ENCODE measurements at places on chromosomes 2 and 18.

DNA sequence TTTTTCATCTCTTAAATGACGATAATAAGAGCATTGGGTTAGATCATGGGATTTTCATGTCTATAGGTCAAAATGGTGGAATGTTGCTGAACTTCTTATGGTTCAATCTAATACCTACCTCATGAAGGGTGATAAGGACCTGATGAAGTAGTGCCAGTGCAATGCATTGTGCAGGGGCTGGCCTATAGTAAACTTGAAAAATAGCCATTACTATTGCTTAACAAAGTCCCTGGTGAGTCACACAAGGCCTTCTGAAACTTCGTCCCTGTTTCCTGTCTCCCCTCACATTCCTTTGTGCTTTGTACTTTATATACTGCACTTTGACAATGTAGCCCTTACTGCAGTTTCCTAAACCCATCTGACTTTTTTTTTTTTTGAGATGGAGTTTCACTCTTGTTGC, 515.9 kb downstream of the SLC4A3 start:
- no peak for DNase-seq
- no peak overlapping the region for H3K27ac ChIP-seq
- H3K27me3 ChIP-seq: peaks cover 3% of the 10 kb centered on the region
- H3K4me1 ChIP-seq: no peaks in the 10 kb centered on the region
- H3K4me3 ChIP-seq: no peak overlapping the region

GRCh38 chr2:20104900-20105545, 53.6 kb upstream of the LAPTM4A start:
- H3K27ac ChIP-seq: no peak overlapping the region
- DNase-seq: no peak
- peaks cover 38% of the 10 kb centered on the region for H3K27me3 ChIP-seq
- H3K4me3 ChIP-seq: no peak overlapping the region
- peaks cover 5% of the 10 kb centered on the region for H3K4me1 ChIP-seq

GRCh38 chr2:9617749-9618148, 13.0 kb downstream of the YWHAQ start:
- no peaks in the 10 kb centered on the region for H3K27me3 ChIP-seq
- peak overlapping the region; percentile 77 for H3K27ac ChIP-seq
- no peak for DNase-seq

- no peaks in the 10 kb centered on the region for H3K36me3 ChIP-seq
- H3K27ac ChIP-seq: no peak overlapping the region
- no peak for DNase-seq
- H3K27me3 ChIP-seq: no peaks in the 10 kb centered on the region
Measured at GRCh38 chr2:147649998-147650397, 194.8 kb upstream of the ACVR2A start.

GRCh38 chr2:213934560-213934959, 476.3 kb upstream of the VWC2L start:
- H3K4me3 ChIP-seq: no peak overlapping the region
- no peaks in the 10 kb centered on the region for H3K4me1 ChIP-seq
- H3K27ac ChIP-seq: no peak overlapping the region
- H3K36me3 ChIP-seq: no peaks in the 10 kb centered on the region
- no peak for DNase-seq

DNA sequence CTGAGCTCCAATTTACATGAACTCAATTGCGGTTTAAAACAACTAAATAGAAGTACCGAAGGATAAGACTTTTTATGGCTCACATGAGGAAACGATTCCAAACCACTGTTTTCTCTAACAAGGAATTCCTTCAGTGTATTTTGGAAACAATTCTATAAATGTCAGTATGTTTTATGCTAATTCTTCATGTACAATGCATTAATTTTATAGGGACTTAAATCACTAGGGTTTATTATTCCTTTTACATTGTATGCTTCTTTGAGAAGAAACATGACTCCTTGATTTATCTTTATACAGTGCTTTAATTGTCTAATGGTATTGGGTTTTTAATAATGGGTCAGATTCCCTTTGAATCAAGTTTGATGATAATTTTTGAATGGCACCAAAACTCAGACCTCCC, 566.8 kb downstream of the EPHA4 start:
- H3K4me1 ChIP-seq: no peaks in the 10 kb centered on the region
- no peak overlapping the region for H3K27ac ChIP-seq
- no peaks in the 10 kb centered on the region for H3K27me3 ChIP-seq
- H3K36me3 ChIP-seq: no peaks in the 10 kb centered on the region

- peak overlapping the region; percentile 35 for H3K27ac ChIP-seq
- H3K36me3 ChIP-seq: peaks cover 12% of the 10 kb centered on the region
- peaks cover 55% of the 10 kb centered on the region for H3K4me1 ChIP-seq
Measured at GRCh38 chr2:160399880-160400279, 93.7 kb downstream of the RBMS1 start.

- no peak for DNase-seq
- H3K4me3 ChIP-seq: no peak overlapping the region
- H3K36me3 ChIP-seq: peaks cover 2% of the 10 kb centered on the region
- no peaks in the 10 kb centered on the region for H3K27me3 ChIP-seq
Measured at GRCh38 chr2:43812947-43813346, 25.7 kb downstream of the ABCG5 start.

GRCh38 chr2:26477911-26478253, at the start of gene OTOF:
Gene OTOF, minus strand, starts transcription at chr2:26478124.
- H3K27me3 ChIP-seq: no peaks in the 10 kb centered on the region
- no peak within 1 kb of the TSS for H3K4me3 ChIP-seq
- H3K4me1 ChIP-seq: peaks cover 5% of the 10 kb centered on the region
- peak within 1 kb of the TSS; percentile 64 for H3K27ac ChIP-seq
- DNase-seq: no peak

GRCh38 chr2:238120463-238121298, 17.8 kb upstream of the KLHL30 start:
- no peak overlapping the region for H3K4me3 ChIP-seq
- no peak overlapping the region for H3K27ac ChIP-seq
- no peak for DNase-seq
- H3K27me3 ChIP-seq: peaks cover 9% of the 10 kb centered on the region

DNA sequence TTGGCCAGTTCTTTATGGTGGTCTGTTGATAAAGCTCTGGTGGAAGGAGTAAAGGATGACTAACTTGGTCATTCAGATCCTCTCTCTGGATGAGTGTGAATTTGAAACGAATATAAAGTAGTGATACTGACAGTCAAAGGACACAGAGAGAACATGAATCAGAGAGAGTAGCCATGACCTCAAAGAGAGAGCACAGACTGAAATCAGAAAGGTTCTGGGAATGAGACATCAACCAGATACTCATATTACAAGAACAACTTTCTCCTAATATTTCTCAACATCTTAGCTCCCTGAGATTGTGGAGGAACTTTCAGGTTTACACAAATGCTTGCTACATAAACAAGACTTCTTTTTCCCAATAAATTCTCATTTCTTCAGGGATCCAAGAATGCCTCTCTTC, 849.1 kb upstream of the CHAC2 start:
- no peaks in the 10 kb centered on the region for H3K27me3 ChIP-seq
- no peak overlapping the region for H3K4me3 ChIP-seq
- no peaks in the 10 kb centered on the region for H3K4me1 ChIP-seq
- no peaks in the 10 kb centered on the region for H3K36me3 ChIP-seq

- no peak overlapping the region for H3K27ac ChIP-seq
- DNase-seq: no peak
- H3K27me3 ChIP-seq: no peaks in the 10 kb centered on the region
- H3K4me3 ChIP-seq: no peak overlapping the region
- peaks cover 27% of the 10 kb centered on the region for H3K36me3 ChIP-seq
- H3K4me1 ChIP-seq: no peaks in the 10 kb centered on the region
Measured at GRCh38 chr2:33617401-33617800, 18.3 kb upstream of the FAM98A start.

DNA sequence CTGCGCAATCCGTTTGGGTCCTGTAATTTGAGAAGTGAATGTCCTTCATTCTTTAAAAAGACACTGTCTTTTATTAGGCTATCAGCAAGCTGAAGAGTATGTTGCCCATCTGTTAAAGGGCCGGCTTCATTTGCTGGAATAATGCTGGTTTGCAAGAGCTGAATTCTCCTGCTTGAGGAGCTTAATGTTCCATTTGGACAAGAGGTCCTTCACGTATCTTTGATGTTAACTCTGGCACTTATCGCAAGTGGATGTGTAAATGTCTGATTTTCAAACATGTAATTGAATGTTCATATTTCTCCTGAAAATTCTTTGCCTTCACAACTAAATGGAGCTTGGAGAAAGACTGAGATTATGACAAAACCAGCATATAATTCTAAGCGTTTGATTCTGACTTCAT, 280.8 kb upstream of the NRP2 start:
- no peaks in the 10 kb centered on the region for H3K27me3 ChIP-seq
- no peak overlapping the region for H3K27ac ChIP-seq
- no peaks in the 10 kb centered on the region for H3K4me1 ChIP-seq
- no peak for DNase-seq
- H3K36me3 ChIP-seq: no peaks in the 10 kb centered on the region

DNA sequence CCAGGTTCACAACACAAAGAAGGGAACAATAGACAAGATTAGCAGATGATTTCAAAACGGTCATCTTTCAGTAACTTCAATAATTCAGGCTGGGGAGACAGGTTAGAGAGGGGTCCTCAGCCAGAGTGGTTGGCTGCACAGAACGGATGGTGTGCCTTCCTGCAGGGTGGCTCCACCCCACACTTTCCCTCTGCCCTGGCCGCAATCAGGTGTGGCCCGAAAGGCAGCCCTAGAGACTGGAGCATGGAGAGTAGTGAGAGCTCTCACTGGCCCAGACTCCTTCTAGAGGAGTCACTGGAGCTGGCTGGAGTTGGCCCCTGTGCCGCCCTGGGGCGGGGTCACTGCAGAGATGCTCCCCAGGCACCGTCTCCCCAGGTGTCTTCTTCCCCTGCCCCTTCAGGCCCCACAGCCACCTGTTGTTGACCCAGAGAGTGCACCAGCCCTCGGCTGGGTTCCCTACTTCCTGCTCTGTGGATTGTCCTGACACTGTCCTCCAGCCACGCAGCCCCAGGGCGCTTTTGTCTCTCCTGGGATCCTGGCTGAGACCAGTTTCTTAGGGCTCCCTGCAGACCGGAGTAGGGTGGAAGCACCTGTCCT, 126.8 kb downstream of the PXDN start:
- peaks cover under 1% of the 10 kb centered on the region for H3K27me3 ChIP-seq
- no peak for DNase-seq
- H3K36me3 ChIP-seq: no peaks in the 10 kb centered on the region
- no peaks in the 10 kb centered on the region for H3K4me1 ChIP-seq
- no peak overlapping the region for H3K27ac ChIP-seq

DNA sequence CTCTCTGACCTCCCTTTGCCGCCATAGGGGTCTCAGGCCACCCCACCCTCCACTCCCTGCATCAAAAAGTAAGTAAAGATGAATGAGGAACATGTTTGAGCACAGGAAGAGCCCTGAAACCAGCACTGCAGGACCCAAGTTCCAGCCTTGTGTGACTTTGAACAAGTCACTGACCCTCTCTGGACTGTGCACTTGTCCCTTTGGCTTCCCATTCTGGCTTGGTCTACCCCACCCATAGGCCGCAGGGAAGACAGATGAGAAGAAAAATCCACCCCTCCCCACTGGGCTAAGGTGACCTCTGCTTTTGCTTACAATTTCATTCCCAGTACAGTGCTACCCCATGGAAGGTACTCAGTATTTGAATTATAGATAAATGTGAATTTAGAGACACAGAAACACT, 43.8 kb downstream of the TMEM17 start:
- H3K27me3 ChIP-seq: peaks cover 3% of the 10 kb centered on the region
- no peaks in the 10 kb centered on the region for H3K36me3 ChIP-seq
- H3K4me1 ChIP-seq: no peaks in the 10 kb centered on the region
- no peak for DNase-seq
- no peak overlapping the region for H3K4me3 ChIP-seq

GRCh38 chr2:12081481-12082210, 335.2 kb downstream of the LPIN1 start:
- H3K27me3 ChIP-seq: no peaks in the 10 kb centered on the region
- H3K4me1 ChIP-seq: peaks cover 28% of the 10 kb centered on the region
- H3K27ac ChIP-seq: no peak overlapping the region
- DNase-seq: no peak
- H3K36me3 ChIP-seq: no peaks in the 10 kb centered on the region

- peaks cover 13% of the 10 kb centered on the region for H3K4me1 ChIP-seq
- no peak overlapping the region for H3K27ac ChIP-seq
- no peak for DNase-seq
- peaks cover 43% of the 10 kb centered on the region for H3K36me3 ChIP-seq
Measured at GRCh38 chr2:32772638-32773447, 145.0 kb downstream of the TTC27 start.

- no peak overlapping the region for H3K4me3 ChIP-seq
- no peaks in the 10 kb centered on the region for H3K36me3 ChIP-seq
- no peaks in the 10 kb centered on the region for H3K27me3 ChIP-seq
- no peak overlapping the region for H3K27ac ChIP-seq
- no peak for DNase-seq
Measured at GRCh38 chr2:164044622-164045021, 308.8 kb upstream of the FIGN start.

GRCh38 chr18:12010187-12010802, 29.0 kb downstream of the IMPA2 start:
- no peaks in the 10 kb centered on the region for H3K27me3 ChIP-seq
- no peaks in the 10 kb centered on the region for H3K36me3 ChIP-seq
- H3K4me1 ChIP-seq: peaks cover 5% of the 10 kb centered on the region

GRCh38 chr2:56133931-56134629, 49.7 kb upstream of the CCDC85A start:
- no peaks in the 10 kb centered on the region for H3K36me3 ChIP-seq
- no peak overlapping the region for H3K27ac ChIP-seq
- DNase-seq: no peak
- peaks cover 7% of the 10 kb centered on the region for H3K27me3 ChIP-seq
- H3K4me3 ChIP-seq: no peak overlapping the region

DNA sequence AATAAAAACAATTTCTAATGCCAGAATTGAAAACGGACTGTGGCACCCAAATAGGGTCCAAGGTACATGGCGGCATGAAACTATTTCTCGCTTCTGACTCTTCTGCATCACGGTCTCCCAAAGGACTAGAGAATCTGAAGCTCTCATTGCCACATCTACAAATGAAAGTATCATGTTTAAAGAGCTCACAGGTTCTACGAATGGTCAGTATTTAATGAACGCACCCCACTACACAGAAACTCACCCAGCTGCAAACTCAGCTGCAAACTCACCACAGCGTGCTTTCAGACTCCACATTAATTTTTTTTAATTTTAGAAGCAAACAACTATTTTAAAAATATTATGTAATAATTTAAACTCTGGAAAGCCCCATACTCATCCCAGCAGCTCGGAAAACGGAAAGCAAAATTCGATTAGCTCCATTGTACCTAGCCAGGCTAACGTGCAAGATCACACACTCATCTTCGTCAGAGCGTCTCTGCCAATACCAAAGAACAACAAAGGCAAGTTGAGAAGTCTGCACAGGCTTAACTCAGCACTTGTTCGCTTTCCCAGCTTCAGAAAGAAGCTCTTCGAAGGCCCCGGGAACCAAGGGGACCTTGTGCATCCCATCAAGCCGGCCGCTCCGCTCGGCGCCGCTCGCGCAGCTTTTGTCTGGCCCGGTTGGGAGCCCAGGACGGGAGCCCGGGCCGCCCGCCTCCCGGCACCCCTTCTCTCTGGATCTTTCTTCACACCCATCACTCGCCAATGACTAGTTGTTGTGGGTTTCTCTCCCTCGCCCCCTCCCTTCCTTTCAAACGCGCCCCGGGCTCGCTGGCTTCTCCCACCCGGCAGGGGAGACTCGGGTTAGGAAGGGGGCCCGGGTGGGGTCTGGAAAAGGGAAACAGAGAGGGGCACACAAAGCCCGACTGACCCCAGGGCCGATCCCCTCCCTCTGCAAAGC, 785 bp downstream of the CLASP1 start:
- peak; percentile 78 for DNase-seq
- peaks cover 55% of the 10 kb centered on the region for H3K36me3 ChIP-seq
- H3K27ac ChIP-seq: peak overlapping the region; percentile 100
- no peaks in the 10 kb centered on the region for H3K27me3 ChIP-seq

- no peak for DNase-seq
- no peaks in the 10 kb centered on the region for H3K27me3 ChIP-seq
- H3K4me1 ChIP-seq: no peaks in the 10 kb centered on the region
- H3K36me3 ChIP-seq: peaks cover 55% of the 10 kb centered on the region
- H3K4me3 ChIP-seq: no peak overlapping the region
Measured at GRCh38 chr2:48469731-48470130, 60.2 kb upstream of the STON1 start.
